ENCODE measurements at places on chromosomes 7 and 10.

- DNase-seq: no peak
Observed at GRCh38 chr10:12887780-12888179, 113.7 kb downstream of the CCDC3 start.

- no peak for DNase-seq
Observed at GRCh38 chr7:69526570-69526969, 71.7 kb upstream of the AUTS2 start.

DNA sequence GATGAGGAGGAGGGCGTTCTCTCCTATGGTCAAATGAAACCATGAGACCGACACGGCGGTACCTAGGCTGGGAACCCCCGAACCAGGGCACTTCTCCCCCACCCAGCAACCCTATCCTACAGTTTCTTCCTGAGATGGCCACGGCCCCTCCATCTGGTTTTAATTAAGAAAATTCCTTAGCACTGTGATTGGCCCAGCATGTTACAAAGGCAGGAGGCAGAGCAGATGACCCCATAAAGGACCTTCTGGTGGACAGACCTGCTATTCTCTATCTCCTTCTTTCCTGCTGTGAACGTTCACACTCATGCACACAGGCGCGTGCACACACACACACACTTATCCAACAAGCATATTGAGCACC is 129.4 kb downstream of the RGS10 start:
- DNase-seq: no peak

DNA sequence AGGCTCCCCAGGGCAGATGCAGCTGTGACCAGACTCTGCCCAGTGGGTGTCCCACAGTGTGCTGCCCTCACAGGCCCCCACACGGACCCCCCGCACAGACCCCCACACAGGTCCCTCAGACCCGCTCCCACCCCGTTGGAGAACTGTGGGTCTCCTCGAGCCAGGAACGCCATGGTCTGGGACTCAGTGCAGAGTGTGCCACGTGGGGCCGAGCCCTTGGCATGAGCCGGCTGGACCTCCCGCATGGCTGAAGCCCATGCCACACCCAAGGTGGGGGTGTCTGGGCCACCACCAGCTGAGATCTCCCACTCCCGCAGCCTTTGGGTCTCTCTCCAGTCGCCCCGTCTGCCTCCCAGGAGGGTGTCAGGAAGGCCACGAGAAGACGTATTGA is 34.3 kb downstream of the JAKMIP3 start:
- no peak for DNase-seq

- DNase-seq: no peak
Observed at GRCh38 chr7:111232249-111233084, 141.5 kb downstream of the LRRN3 start.

GRCh38 chr7:119711104-119711503 is 561.9 kb upstream of the KCND2 start:
- peak; percentile 49 for DNase-seq

DNA sequence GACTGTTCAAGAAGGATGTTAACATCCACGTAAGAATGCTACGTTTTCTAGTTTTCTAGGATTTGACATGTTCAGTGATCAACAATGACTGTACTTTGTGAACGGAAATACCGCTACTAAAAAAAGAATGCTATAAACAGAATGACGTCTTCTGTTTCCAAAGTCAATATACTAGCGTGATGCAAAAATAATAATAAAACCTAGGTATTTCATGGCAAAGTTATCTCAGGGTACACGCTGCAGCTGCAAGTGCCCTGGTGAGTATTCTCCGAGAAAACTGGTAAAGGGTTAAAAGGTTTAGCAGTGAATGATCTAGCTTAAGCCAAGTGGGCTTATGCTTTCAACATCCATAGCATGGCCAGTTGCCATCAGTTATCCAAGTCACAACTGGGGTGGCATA is 653.3 kb upstream of the PFKP start:
- no peak for DNase-seq

DNA sequence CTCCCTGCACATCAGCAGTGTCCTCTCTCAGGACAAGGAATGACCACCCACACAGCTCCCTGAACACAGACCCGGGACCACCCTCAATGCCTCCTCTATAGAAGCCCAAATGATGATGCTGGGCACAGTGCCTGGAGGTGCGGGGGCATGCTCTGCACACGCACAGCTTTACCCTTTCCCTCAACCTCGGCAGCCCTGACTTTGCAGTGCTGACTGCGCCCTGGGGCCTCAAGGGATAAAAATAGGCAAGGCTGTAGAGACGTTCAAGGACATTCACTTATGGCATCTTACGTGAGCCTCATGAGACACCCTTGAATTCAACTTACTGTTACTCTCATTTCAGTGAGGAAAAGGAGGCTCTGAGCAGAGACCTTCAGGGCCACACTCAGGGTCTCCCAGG is 521.6 kb upstream of the MGMT start:
- DNase-seq: no peak

DNA sequence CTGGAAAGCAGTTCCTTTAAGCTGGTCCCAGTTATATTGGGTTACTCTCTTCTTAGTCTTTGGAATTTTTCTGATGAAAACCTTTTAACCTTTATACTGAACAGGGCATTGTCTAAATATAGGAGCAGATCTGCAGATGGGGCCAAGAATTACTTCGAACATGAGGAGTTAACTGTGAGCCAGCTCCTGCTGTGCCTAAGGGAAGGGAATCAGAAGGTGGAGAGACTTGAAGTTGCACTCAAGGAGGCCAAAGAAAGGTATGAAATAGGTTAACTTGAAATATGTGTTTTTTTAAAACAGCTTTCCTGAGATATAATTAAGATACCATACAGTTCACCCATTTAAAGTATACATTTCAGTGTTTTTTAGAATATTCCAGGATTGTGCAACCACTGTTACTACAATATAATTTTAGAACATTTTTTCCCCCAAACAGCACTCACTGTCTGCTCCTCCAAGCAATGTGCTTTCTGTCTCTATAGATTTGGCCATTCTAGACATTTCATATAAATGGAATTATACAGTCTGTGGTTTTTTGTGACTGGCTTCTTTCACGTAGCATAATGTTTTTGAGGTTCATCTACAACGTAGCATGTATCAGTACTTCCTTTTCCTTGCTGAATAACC is 18.9 kb downstream of the OPTN start:
- DNase-seq: no peak

DNA sequence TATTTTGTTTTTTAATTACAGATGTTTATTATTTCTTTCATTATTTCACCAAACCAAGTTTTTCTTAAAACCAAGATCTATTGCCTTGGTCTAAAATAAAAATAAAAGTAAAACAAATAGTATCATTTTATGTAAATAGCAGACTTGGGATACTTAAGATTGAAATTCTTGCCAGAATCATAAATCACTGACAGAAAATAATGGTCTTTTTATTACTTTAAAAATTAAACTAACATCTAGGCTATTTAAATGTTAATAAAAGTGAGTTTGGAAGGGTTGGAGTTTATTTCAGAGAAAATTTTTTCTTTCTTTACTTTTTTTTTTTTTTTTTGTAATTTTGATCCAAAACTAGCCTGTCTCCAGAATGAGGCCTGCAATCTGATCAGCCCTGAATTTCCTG is 568.0 kb upstream of the IGFBP3 start:
- DNase-seq: no peak

DNA sequence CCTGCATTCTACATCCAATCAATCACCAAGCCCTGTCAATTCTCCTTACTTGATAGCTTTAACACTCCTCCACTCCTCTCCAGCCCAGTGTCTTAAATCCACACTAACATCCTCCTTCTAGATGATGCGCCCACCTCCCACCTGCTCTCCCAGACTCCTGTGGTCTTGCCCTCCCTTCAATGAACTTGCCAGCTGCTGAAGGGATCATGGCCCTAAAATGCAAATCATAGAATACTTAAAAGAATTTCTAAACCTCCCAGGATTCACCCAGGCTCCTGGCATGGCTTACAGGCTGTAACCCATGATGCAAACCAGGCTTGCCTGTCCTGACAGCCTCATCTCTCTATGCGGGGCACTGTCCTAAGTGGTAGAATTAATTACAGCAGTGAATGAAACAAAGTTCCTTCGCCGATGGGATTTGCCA is 43.6 kb downstream of the SYPL1 start:
- no peak for DNase-seq

GRCh38 chr10:121687095-121687813 is 89.0 kb upstream of the FGFR2 start:
- no peak for DNase-seq

DNA sequence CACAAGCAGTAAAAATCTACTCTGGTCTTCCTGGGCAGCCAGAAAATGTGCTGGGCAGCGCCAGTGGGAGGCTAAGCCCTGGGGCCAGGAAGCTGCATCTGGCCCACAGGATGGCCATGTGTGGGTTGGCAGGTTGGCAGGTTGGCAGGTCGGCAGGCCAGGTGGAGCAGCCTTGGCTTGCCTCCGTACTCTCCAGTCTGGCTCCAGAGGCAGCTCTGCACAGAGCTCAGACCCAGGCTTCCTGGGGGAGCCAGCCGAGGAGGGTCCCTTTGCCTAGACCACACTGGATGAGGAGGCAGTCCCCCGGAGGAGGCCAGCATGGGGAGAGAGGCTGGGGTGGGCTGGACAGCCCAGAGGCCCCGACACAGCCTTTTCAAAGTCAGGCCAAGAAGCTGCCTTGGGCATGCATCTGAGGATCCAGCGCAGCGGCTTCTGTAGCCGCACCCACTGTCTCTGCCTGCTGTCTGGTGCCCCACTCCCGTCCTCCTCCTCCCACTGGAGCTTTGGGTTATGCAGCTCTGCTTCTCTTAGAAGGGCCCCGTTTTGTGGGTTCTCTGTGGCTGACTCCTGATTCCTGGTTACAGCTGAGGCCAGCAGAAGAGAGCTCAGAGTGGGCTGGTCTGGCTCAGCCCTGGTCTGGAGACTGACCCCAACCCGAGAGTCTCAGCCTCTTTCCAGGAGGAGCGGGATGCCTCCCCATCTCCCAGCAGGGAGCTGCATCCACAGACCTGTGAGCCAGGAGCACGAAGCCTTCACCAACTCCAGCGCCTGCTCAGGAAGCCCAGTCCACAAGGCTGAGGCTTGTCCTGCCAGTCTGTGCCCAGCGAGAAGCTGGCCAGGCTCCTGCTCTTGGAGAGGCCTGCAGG is 44.6 kb downstream of the CFAP46 start:
- DNase-seq: no peak

DNA sequence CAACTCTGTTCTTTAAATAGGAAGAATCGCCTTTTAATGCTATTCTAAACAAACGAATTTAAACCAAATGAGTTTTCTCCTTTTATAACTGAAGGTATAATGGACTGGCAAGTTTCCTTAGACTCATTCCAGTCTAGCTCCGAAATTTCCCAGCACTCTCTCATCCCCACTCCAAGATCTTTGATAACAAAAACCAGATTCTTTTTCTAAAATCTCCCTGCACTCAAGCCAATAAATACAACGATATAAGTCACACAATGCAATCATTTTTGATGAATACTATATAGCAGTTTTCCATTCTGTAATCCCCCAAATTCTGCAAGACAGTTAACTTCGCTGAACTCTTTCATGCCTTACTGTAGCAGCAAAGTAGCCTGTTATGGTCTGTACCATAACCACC is 1.9 kb downstream of the OGA start:
- no peak for DNase-seq

- DNase-seq: no peak
Observed at GRCh38 chr7:27804139-27804538, 64.2 kb downstream of the TAX1BP1 start.

DNA sequence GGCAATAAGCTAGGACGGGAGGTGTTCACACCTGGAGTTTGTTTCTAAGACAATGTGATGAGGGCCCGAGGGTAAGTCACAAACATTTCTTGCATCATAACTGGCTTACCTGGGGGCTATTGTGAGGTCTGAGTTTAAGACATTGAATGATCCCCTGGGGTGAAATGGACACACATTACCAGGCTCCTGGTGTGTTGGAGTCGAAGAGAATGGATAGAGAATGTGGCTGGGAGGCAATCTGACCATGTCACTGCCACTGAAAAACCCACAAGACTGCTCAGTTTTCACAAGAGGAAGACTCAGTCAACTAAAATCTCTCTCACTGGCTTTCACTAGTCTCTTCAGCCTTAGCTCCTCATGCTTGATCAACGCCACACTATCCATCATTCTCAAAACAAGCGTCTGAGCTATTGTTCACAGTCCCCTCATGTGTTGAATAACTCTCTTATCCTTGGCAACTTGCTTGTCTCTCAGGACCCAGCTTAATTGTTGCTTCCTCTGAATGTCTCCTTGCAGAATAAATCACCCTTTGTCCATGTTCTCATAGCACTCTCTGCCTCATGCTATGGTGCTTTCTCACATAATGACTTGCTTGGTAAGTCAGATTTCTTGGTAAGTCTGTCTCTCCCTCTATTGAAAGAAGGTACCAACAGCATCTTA is at the start of gene C10orf120:
Gene C10orf120 (minus strand): TSS at position 51 of the 660 bp plus-strand sequence. CDS start 56 bp downstream, outside the sequence.
- no peak for DNase-seq

GRCh38 chr7:96250776-96251361 is 71.0 kb downstream of the SLC25A13 start:
- no peak for DNase-seq

- no peak for DNase-seq
Observed at GRCh38 chr10:32419615-32420014, 26.3 kb upstream of the CCDC7 start.

GRCh38 chr7:90892213-90892612 is 296.1 kb downstream of the CDK14 start:
- DNase-seq: peak; percentile 48

DNA sequence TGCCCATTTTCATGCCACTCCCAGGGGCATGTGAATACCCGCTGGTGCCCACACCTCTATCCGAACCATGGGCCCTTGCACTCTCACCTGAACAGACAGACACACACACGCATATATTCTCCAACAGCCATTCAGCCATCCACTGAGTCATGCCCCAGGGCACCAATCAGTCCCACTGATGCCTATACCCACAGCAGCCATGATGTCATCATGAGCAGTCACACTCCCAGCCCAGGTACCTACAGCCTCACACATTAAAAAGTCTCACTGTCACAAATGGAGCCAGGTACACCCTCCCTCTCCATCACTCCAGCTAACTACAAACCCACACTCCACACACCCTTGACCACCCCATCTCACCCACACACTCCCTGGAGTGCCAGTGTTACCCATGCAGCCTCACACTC is 12.2 kb downstream of the VSIR start:
- no peak for DNase-seq

DNA sequence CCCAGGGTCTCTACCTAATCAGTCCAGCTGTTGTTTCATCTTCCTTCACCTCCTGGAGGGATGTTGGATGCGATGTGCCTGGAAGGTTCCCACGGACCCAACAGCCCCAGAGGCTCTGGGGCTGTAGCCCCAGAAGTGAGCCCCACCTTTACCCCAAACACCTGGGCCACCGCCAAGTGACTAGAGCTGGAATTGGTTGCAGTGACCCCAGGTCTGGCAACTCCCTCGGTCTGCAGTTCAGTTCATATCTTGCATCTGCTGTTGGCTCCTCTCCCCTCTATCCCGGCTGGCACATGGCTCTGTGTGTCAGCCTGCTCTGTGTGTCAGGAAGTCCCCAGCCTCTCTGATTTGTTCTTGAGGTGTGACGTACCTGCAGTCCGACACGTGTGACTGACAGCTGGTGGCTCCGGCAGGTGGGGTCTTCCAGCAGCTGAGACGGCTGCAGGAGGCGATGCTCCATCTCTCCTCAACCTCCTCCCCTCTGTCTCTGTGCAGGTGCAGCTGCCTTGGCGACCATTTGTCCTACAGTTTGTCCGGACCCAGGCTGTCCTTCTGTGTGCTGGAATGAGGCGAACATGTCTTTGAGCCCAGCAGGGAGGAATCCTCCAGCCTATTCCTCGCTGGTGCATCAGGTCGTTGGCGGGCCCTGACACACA is 38.6 kb downstream of the ELFN1 start:
- no peak for DNase-seq

Measured in GM12865 (cell line).